NCI-H1694 treated with DMSO at 0.1 percent for 48 hours (cell line): ENCODE measurements at places on chromosomes 12 and 14.

GRCh38 chr14:69581316-69581935 is 6.8 kb upstream of the CCDC177 start:
- peak; percentile 40 for DNase-seq

- no peak for DNase-seq
Observed at GRCh38 chr14:83913476-83913875, 1616.5 kb upstream of the FLRT2 start.

DNA sequence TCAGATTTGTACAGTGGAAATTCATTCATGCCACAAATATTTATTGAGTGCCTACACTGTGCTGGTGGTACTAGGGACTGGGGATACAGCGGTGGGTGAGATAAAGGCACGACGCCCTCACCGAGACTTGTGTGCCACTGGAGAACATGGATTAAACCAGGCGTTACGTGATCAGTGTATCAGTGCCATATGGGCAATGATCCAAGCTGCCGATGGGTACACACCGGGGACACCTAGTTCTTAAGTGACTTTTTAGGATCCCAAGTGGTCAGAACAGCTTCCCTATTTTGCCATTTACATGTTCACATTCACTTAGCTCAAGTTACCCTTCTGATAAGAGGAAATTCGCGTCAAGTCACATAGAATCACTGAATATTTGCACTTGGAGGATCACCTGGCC is 236.7 kb downstream of the CACNA1C start:
- DNase-seq, result no peak

GRCh38 chr14:39109893-39110715 is 4.0 kb upstream of the GEMIN2 start:
- no peak for DNase-seq

DNA sequence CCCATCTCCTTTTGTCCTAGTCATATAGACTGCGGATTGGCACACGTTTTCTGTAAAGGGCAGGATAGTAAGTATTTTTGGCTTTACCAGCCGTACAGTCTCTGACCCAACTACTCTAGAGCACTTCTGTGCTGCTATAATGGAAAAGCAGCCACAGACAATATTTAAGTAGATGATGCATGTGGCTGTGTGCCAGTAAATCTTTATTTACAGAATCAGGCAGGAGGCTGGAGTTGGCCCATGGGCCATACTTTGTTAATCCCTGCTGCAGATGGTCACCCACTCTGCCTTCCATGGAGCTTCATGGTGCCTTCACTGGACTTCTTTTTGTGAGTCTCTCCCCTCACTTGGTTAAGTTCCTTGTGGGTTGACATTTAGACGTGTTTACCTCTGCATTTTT is 584.5 kb upstream of the TBX3 start:
- DNase-seq, result no peak
